Activated CD8-positive, alpha-beta T cell treated with anti-CD3 and anti-CD28 coated beads for 36 hours (primary cell): ENCODE measurements at places on chromosomes 2 and 18. TPM values are rescaled to one million over a fixed set of nuclear protein-coding genes. Genes with fewer than 3 reads are reported as not detected.

Gene GCG
- not detected for total RNA-seq

Gene ACMSD
- total RNA-seq = not detected

- DNase-seq = peak; percentile 80
These were observed 7.8 kb downstream of the MTHFD2 start for GRCh38 chr2:74206180-74206688.

GRCh38 chr2:218680061-218680460 is 8.2 kb downstream of the STK36 start:
- DNase-seq = no peak

GRCh38 chr2:27441958-27442919 is at the start of gene KRTCAP3:
TSS of gene KRTCAP3 (plus strand) at chr2:27442381. CDS start at chr2:27442413, 32 bp downstream.
- DNase-seq = no peak

DNA sequence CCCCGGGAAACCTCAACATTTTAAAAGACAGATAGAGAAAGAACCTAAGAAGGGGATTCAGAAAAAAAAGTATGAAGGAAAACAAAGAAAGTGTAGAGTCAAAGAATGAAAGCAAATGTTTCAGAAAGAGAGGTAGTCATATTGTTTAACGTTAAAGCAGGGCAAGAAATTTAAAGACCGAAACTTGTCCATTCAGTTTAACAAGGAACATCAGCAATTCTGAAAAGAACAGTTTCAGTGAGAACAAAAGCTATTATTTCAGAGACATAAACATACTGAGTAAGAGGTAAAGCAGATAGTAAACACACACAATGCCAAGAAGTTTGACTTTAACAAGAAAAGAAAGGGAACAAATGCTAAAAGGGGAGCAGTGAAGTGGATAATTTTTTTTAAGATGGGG is 41.1 kb downstream of the MBD2 start:
- no peak for DNase-seq

DNA sequence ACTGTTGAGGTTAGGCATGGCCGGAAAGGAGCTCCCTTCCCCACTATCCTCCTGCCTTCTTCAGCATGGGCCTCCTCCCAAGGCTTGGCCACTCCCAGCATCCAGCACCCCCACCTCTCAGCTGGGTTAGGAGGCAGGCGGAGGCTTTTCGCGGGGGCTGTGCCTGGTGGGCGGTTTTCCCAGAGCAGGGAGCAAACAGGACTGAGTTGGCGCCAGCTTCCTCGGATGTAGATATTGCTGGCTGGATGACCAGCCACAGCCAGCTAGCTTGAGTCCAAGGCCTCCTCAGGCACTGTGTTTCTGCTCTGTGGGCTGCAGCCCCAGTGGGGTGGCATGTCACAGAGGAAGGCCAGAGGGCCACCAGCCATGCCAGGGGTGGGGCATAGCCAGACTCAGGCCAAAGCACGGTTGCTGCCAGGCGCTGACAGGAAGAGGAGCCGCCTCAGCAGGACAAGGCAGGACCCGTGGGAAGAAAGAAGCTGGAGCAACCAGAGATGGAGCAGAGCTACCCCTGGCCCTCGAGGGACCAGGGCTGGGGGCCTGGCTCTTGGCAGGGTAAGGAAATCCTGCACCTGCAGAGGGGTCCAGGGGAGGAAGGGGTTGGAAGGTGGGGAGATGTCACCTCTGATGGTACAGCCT is at the start of gene TCF23:
TCF23 (plus strand) TSS at position 204 of the 639 bp plus-strand sequence; CDS start at position 334, 130 bp downstream.
- DNase-seq = no peak

GRCh38 chr18:21444465-21445212 is 155.9 kb downstream of the ESCO1 start:
- DNase-seq = peak; percentile 15

DNA sequence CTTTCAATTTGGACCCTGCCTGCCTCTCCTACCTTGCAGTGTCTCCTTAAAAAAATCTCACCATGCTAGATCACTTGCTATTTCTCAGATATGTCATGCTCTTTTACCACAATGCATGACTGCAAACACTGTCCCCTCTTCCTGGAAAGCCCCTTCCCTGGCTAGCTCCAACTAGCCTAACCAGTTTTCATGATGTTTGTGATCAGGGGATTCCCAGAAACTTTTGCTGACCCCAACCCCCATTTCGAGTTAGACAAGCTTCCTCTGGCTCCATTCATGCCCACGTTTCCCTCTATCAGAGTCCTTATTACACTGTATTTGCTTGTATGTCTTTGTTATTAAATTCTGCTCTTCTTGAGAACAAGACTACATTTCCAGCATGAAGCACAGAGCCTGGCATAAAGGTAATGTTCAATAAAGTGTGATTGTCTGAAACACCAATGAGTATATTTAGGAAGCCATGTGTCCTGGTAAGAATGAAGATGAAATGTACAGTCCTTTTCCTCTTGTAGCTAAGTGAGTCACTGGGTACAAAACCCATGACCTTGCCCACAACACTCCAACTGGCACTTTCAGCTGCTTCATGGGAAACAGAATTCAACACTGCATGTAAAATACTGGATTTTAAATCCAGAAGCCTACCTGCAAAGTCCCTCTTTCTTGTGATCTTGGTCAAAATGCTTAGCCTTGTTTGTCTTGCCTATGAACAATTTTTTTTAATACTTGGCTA is 62.0 kb upstream of the ATL2 start:
- peak; percentile 36 for DNase-seq
